ENCODE measurements at places on chromosomes 5 and 9.

GRCh38 chr5:90547072-90547536 lies 11.5 kb upstream of the ADGRV1 start:
- no peak for DNase-seq

DNA sequence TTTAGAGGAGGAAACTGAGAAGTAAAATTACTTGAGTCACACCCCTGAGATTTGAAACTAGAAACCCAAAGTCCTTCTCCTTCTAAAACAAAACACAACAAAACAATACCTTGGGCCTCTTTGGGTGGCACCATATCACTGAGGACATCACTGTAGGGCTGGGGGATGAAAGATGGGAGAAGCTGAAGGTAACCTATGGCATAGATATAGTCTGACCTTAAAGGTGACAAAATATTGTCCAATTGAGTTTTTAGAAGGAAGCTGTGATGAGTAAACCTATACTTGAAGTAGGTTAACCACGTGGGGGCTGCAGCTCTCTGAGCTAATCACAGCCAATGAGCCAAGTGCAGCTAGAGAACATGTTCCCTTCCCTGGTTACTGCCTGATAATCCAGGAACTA lies 167.4 kb upstream of the CD180 start:
- DNase-seq: no peak

GRCh38 chr5:110738503-110738811 lies 350 bp upstream of the SLC25A46 start:
- no peak for DNase-seq

DNA sequence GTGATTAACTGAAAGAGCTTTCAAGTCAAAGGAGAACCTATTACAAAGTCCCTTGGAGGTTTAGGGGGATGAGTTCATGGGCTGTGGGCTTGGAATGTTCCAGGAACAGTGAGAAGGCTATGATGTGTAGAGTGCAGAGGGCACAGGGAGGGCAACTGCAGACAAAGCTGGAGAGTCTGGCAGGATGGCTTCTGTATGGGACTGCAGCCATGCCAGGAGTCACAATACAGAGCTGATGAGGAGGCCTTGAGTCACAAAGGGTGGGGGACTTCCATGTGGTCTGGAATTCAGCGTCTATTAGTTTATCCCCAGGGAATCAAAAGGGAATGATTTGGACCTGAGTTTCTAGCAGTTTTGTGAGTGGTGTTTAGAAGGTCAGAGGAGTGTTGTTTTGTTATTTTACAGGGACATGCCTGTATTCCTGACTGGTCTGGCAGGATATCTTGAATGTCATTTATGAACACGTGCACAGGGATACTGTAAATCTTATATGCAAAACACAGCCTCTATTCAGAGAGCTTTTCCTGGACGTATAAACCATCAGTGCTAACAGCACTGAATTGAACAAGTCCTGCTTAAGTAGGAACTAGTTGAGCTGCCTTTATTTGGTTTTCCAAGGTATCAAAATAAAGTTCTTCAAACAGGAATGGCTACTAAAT lies 14.3 kb upstream of the TEK start:
- no peak for DNase-seq

- no peak for DNase-seq
Observed at GRCh38 chr9:131769361-131769760, 29.5 kb upstream of the RAPGEF1 start.

- DNase-seq: no peak
Observed at GRCh38 chr5:151430731-151431130, 16.7 kb upstream of the SLC36A1 start.

DNA sequence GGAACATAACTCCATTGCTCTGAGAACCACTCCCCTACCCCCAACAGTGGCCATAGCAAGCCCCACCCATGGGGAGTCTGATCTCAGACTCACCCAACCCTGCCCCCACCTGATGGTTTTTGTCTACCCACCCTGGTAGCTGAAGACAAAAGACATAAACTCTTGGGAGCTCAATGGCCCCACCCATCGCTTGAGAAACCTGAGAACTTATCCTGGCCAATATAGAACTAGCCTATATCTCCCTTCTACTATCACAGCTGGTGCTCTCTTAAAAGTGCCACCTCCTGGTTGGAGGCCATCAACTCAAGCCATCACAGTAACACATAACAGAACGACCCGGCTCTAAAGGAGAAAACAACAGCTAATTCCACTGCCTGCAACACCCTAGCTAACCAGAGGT lies 47.9 kb upstream of the SNAPC3 start:
- DNase-seq: no peak

DNA sequence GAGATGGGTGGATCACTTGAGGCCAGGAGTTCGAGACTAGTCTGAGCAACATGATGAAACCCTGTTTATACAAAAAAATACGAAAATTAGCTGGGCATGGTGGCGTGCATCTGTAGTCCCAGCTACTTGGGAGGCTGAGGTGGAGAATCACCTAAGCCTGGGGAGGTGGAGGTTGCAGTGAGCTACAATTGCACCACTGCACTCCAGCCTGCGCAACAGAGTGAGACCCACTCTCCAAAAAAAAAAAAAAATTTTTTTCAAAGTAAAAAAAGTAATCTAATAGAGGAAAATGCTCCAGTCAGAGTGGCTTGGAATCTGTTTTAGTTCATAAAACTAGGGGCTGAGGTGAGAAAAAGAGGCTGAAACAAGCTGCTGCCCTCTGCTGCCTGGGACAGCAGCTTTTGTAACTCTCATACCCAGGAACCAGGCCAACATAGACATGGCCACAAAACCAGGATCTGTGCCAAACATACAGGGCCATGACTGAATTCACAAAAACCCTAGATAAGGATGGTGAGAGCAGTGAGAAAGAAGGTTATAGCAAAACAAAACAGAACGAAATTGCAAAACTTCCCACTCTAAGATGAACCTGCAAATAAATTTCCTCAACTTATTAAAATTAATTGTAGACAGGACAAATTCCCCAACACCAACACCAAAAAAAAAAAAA lies 13.1 kb upstream of the DCAF12 start:
- no peak for DNase-seq

- DNase-seq: no peak
Observed at GRCh38 chr9:14565352-14566016, 127.7 kb downstream of the ZDHHC21 start.

DNA sequence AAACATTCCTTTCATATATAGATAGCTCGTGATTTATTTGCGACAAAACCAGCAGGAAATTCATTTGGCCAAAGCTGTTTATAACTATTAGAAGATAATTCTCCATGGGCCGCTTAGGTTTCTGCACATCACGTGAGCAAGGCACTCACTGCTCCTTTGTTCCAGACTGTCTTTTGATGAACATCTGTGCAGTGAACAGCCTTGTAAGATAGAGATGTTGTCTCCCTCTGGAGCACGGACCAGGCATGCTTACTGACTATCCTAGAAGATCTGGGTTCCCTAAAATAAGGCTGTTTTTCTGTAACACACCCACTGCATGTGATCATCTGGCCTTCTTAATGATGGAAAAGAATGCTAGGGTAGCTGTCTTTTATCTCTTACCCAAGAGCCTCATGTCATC lies 30.9 kb downstream of the YIPF5 start:
- DNase-seq: no peak
